ENCODE measurements at places on chromosomes 1 and 21. TPM values are rescaled to one million over a fixed set of nuclear protein-coding genes. Genes with fewer than 3 reads are reported as not detected.

DNA sequence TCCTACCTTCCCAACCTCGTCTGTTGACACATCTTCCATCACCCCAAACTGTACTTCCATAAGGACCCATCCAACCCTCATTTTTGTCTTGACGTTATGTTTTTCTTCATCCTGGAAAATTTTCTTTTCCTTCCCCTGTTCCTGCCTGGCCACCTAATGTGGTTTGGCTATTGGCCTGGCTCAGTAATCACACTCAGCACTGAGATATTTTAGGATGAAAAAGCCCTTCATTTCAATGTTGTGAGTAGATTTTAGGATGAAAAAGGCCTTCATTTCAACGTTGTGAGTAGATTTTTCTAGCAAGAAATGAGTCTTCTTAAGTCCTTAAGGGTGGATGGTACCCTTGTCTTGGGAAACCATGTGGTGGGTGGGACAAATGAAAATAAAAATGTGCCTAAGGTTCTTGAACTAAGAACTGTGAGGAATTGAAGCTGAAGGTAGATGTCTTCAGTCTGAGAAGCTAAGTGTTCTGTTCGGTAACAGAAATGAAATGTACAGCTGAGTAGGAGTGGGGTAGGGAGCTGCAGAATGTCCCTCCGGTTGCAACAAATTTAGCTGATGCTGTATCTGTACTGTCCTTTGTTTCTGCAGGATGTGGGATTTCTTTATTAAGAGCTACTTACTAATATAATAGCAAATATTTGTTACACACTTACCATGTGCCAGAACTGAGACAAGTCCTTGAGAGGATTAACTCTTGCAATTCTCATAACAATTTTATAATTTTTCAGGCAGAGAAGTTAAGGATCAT is 36.1 kb downstream of the DNTTIP2 start:
- DNase-seq = peak; percentile 79

- peak; percentile 57 for DNase-seq
Measured at GRCh38 chr1:17561561-17561985, 22.1 kb downstream of the ARHGEF10L start.

GRCh38 chr1:243286409-243287122 is 30.7 kb downstream of the SDCCAG8 start:
- peak; percentile 58 for DNase-seq

DNA sequence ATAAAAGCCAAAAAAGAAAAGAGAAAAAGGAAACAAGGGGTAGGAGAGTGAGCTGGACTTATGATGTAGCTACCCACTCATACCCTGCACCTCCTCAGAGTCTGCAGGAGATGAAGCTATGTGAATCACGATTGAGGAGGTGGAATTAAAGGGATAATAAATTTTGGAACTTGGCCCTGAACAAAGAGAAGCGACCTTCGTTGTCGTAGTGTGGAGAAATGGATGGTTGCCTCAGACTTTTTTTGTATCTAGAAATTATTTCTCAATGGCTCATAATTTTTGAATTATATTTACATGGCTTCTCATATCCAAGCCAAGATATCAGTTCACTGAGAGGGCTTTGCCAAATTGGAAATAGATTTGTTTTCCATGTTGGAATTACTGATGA is 37.8 kb upstream of the SIPA1L2 start:
- peak; percentile 12 for DNase-seq

Gene RNU1-3
- total RNA-seq = under 0.01 TPM

Gene CD48
- not detected for total RNA-seq
